ENCODE measurements at places on chromosomes 5 and 9.
A peak's percentile ranks its signal among the peaks of the same experiment; 100 is the strongest.

DNA sequence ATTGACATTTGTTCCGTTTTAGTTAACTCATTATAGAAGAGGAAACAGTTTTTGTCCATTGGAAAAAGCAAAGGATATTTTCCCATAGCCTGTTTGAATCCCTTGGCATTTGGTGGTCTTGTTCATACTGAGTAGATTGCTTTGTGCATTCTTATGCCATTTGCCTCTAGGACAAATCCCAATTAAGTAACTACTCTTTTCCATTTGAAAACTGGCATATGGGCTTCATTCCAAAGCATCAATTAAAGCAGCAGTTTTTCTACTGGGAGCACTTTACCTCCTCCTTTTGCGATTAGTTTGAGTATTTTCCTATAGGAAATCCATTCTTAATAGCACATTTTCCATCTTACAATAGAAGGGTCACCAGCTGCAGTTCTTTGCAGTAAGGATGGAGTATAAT, 31.2 kb downstream of the GPR21 start:
- DNase-seq = no peak

GRCh38 chr9:94198414-94198813, 60.7 kb upstream of the ZNF169 start:
- DNase-seq = no peak

GRCh38 chr5:122985954-122986721, 50.4 kb downstream of the PPIC start:
- DNase-seq = no peak

DNA sequence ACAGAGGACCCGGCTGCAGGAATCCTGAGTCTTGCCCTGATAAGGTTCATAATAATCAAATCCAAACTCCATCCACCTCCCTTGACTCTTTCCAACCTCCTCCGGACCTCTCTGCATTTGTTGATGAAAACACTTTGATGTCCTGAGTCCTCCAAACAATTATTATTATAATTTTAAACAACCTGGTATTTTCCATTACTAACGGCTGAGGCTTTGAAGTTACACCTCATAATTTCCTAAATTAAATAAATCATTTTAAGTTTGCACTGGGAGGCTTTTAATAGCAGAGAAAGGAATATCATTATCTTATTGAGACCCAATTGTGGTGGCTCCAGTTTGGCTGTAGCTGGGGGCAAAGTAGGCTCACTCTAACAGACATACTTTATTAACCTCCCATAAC, 9.5 kb downstream of the MSX2 start:
- DNase-seq = no peak

GRCh38 chr9:134850611-134851010, 30.0 kb upstream of the FCN2 start:
- DNase-seq = no peak

DNA sequence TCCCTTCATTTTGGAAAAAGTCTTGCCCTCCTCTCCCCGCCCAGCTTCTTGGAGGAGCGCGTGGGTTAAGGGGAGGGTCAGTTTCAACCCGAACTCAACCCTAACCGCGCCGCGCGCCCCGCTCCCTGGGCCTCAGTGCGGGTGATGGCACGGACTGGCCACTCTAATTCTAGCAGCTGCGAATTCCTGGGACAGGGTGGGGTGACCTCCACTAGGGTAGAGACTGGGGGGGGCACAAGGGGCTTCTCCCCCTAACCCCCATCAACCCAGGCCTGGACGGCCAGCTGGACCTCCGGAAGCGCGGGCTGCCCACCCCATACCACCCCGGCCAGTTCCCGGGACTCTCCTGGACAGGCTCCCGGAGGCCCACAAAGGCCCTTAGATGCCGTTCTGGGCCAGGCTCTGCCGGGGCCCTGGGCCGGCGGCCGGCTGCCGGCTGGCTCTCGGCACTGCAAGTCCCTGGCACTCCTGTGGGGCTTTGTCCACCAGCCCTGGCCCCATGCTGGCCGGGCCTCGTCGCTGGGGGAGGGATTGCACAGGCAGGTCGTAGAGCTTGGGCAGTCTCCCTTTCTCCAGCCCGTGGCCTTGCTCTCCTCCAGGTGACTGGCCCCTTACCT, 7.2 kb upstream of the PSD2 start:
- no peak for DNase-seq

DNA sequence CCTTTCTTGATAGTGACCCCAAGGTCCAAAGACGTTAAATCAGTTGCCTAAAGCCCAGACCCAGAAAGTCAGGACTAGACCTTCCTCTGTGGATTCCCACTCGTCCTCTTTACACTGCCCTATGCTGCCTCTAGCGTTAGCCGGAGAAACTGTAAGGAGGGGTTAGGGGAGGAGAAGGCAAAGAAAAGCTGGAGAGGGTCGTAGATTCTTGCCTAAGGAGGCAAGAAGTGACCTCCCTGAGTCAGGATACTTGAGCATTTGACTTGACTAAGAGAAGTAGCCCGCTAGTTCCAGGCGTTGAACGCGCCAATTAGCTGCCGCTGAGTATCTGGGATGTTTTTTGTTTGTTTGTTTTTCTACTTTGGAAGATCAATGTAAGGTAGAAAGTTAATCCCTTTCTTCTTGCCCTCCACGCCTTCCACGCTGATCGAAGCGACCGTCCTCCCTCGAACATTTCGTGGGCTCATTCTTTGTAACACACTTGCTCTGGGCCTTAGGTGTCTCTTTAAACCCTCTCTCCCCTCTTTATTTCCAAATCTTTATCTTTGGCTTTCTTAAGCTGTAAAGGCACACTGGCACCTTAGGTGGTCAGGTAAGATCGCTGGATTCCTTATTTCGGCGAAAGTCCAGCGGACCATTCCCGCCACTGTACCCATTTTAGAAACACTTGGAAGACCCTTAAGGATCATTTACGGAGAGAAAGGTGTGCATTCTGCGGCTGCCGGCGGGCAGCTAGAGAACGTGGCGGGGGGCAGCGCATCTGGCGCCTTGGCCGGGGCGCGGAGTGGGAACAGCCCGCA, 5.1 kb upstream of the RGMB start:
- peak; percentile 30 for DNase-seq

DNA sequence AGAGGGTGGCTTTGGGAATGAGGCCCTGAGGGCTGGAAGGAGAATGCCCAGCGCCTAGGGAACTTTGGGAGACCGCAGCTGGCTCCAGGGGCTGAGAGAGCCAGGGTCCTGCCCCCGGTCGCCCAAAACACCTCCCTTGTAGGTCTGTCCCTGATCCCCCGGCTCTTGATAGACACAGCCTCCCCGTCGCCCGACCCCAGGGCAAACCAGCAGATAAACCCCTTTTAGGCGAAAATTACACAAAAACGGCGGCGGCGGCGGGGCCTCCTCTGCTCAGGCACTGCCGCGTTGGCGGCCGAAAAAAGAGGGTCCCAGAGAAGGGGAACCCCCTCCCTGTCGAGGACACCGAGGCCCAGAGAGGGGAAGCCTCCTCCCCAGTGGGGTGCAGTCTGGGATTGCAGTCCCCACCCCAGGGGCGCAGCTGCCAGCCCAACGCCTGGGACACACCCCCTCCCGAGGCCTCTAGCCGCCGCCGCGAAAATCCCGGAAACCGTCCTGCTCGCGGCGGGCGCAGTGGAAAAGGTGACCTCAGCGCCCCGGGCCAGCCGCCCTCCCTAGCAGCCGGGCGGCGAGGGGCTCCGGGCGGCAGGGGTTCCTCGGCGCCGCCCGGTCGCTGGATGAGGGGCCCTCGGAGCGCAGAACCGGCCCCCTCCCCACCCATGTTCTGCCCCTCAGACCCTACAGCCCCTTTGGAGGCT, 3.1 kb upstream of the BARX1 start:
- no peak for DNase-seq

- no peak for DNase-seq
These were observed 158.9 kb downstream of the PCSK5 start for GRCh38 chr9:76049341-76049740.

GRCh38 chr9:36148311-36149051, 11.9 kb downstream of the GLIPR2 start:
- DNase-seq = no peak

DNA sequence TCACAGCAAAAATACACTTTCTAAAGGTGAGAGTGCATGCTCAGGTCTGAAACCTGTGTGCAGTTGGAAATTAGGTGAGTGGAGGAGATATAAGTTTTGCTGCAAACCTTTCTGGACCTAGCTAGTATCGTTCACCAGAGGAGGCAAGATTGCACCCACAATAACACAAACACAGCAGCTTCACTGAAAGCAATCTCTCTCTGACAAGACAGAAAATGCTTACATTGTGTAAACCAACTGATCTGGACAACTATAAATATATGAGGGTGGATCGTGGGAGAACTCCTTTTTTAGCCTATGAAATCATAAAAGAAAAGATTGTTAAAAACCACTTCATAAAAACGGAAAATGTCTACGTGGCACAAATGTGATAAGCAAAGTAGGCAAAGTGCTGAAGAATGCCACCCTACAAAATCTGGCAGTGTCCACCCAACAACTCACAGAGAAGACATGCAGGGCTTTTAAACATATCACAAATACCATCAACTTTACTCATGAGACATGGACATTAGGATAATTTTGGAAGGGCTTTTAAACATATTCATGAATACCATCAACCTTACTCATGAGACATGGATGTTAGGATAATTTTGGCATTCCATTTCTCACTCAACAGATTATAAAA, 134.3 kb downstream of the CDH18 start:
- no peak for DNase-seq

- no peak for DNase-seq
These were observed 208.9 kb downstream of the VPS13A start for GRCh38 chr9:77386187-77386586.

DNA sequence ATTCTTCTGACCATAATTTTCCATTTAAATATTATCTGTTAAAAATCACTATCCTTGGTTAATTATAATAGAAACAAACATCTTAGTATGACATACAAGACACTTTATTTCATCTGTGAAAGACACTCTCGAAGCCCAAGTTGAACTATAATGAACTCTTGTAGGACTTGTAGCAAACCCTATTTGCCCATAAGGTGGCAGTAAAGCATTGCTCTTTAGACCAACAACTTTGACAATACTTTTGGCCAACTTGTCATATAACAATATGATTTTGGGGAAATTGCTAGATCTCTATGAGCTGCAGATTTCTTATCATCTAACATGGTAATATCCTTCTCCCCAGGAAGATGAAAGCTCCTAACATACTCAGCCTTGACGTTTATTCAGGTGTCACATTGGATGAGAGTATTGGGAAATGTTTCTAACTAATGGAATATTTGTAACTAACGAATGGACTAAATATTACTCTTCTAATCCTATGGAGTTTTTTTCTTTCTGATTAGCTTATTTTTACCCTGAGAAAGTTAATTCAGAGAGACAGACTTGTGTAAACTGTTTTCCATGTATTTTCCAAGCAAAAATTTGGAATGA, 11.0 kb downstream of the SPINK14 start:
- DNase-seq = peak; percentile 56

- no peak for DNase-seq
These were observed 195.0 kb downstream of the SPATA31A6 start for GRCh38 chr9:42378418-42378815.

- DNase-seq = no peak
These were observed 110.7 kb upstream of the IL12B start for GRCh38 chr5:159440968-159441367.

- peak; percentile 70 for DNase-seq
These were observed 119.2 kb upstream of the ABCA1 start for GRCh38 chr9:105046907-105047741.

DNA sequence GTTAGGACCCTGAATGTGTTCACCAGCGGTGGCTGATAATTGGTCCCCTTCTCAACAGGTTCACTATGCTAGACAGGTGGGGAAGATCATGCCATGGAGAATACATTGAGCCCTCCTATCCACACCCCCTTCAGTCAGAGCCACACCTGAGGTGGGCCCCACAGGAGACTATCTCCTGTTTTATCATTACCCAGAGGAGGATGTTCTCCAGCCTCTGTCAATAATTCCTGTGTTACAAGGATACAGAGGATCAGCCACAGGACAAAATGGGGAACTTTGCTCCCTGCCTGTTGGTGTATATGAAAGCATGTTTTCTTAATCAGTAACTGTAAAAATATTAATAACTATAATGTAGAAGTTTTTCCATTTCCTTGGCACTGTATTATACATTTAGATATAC, 25.9 kb downstream of the RAD1 start:
- no peak for DNase-seq

GRCh38 chr9:101716629-101717028, 21.8 kb downstream of the GRIN3A start:
- DNase-seq = no peak

- DNase-seq = no peak
These were observed 2128.3 kb upstream of the C9orf72 start for GRCh38 chr9:29701559-29701958.

GRCh38 chr9:34375901-34376595, 650 bp downstream of the MYORG start:
- peak; percentile 23 for DNase-seq

GRCh38 chr5:144566747-144567420, 396.2 kb downstream of the KCTD16 start:
- DNase-seq = no peak

DNA sequence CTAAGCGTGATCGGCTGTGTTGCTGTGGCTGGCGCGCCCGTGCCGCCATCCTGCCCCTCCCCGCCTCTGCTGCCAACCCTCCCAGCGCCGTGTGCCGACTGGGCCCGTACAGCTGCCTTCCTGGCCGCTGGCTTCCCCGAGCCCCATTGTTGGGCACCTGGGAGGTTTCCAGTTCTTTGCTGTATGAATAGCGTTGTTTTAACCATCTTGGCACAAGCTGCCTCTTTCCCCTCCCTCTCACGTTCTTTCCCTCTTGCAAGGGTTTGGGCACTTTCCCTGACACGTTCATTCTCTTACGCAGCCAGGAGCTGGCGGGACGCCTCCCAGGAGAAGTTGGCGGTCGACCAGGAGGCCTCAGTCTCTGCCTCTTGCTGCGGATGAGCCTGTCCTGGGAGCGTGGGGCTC, 43.1 kb upstream of the RXRA start:
- DNase-seq = peak; percentile 78

- DNase-seq = peak; percentile 10
These were observed 35.2 kb downstream of the PCDHAC2 start for GRCh38 chr5:141001446-141001843.

GRCh38 chr5:77294185-77294584, 83.7 kb downstream of the PDE8B start:
- no peak for DNase-seq

DNA sequence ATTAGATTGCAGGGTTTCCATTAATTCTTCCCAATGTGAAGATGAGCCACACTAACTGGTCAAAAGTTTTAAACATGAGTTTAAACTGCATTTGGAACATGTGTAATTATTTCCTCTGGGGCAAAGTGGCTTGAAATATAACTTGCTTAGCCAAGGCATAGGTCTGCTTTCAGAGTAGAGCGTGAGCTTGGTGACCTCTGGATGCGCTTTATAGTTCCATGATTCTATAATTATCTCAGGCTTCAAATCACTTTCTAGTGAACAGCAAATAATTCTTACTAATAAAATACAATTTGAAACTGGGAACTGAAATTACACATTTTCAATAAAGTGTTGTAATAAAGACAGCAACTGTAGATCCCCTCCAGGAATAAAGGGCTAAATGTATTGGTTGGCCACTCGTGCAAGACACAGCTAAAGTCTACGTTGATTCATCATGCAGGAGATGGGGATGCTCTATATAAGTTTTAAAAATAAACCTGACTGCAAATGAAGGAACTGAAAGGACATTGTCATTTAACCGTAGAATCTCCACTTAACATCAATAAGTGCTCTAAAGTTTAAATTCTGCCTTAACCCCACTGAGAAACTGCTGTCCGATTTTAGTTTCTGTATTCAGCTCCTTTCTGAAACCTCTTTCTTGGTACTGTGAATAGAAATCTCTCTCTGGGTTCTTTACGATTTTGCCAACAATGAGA, 460.0 kb downstream of the PSAT1 start:
- no peak for DNase-seq

- DNase-seq = no peak
These were observed 49.7 kb downstream of the CYSTM1 start for GRCh38 chr5:140224658-140225057.

All from COR-L47 (cell line).